ENCODE measurements at places on chromosomes 5 and 9.

DNA sequence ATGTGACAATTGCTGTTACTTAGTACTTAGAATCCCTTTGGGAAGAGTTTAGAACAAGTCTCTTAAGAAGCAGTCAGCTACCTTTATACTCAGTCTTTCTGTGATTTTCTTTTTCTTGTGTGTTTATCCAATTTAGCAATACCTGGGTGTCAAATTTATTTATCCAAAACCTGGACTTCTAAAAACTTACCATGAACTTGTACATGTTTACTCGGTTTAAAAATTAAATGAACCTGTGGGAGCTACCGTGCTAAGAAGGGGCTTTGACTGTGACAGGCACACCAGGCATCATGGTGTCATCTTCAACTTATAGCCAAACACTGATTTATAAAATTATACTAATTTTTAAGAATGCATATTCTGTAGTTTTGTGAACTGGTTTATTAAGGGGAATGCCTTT, 96.5 kb downstream of the XRCC4 start:
- DNase-seq: no peak

DNA sequence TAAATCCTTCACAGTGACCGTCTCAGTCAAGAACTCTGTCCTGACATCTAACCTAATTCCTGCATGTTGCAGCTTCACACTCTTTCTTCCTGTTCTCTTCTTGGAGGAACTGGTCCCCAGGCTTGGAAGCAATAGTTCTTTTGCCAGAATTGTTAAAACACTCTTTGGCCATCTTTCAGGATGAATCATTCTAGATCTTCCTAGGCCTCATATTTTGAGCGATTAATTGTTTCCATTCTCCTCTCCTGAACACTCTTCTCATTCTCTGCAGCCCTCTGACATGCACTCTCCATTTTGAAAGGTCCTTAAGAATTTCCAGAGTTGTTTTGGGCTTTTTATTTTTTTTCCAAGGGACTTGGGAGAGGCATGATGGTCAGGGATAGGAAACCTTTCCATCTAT, 85.8 kb downstream of the FAM114A2 start:
- no peak for DNase-seq

DNA sequence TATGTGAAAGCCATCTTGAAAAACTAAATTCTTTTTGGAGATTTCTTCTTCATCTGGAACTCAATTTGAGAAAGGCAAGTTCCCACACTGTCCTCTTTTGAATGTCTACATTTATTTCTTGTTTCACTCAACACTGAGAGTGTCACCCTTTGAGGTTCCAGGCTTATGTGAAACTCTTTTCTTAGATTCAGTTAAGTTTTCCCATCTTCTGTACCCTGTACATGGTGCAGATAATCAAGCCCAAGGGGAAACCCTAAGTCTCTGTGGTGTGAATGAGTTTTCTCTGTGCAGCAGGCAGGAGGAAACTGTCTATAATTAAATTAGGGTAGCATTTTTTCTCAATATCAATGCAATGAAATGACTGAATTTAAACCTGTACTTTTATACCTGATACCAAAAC, 72.3 kb upstream of the PRLR start:
- no peak for DNase-seq

DNA sequence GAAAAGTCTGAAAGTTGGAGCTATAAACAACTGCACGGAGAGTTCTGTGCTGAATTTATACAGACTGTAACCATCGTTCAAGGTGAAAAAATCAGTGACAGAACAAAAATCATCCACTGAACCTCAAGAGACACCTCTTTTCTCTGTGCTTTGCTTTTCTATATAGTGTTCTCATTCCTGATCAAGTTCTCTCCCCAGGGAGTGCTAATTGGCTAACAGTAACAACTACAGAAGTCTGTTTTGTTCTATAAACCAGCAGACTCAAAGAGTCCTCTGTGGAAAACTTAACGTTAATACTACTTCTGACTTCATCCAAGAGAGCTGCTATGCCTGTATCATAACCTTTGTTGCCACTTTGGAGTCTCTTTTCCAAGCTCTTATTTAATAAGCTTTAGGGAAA, 1388.3 kb upstream of the C9orf72 start:
- DNase-seq: no peak

GRCh38 chr9:3361116-3361515, 164.7 kb downstream of the RFX3 start:
- no peak for DNase-seq

DNA sequence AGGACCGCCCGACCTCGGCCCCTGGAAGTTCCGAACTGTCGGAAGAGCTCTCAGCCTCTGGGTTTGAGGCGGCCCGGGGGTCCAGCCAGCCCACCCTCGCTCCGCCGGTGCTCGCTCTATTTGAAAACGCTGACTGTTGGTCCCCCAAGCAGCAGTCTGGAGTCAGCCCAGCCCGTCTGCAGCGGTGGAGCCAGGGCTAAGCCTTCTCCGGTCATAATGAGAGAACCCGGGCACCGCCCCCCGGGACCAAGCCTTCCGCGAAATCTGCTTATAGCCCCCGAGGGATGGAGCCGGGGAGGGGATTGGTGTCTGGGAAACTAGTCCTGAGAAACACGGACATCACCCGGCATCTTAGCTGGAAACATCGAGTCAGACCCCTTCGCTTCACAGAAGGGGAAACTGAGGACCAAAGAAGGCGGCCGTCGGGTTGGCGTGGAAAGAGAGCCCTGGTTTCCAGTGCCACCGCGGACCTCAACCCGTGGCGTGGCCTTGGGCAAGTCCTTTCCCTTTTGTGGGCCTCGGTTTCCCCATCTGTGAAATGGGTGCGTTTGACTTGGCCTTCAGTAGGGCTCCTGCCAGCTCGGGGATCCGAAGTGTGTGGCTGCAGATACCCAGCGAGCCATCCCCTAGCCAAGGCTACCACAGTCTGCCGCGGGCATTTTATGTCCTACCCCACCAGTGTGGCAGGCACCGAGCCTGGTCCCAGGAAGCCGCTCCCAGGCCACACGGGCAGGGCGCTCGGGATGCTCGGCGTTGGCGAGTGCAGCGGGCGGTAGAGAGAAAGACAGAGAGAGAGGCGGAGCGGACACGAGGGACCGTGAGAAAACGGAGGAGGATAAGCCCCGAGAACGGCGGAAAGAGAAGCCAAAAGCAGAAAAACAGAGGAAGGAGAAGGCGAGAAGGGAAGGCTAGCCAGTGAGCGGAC, 857 bp downstream of the ADAM19 start:
- peak; percentile 72 for DNase-seq

GRCh38 chr9:136629879-136630661, 32.6 kb upstream of the EGFL7 start:
- peak; percentile 90 for DNase-seq

DNA sequence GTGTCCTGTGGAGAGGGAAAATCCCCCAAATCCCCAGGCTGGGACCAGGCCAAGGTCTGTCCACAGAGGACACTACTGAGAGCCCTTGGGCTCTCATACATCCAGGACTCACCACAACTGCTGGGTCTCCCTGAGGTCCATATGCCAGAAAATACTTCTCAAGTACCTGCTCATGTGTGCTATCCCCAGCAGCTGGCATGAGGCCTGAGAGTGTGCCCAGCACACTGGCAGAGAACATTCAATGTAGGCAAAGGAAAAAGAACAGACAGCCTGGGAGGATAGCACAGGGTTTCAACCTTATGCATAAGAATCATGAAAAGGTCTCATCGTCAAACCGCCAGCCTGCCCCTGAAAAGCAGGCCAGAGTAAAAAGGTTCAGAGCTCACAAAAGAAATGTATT, 154.1 kb upstream of the TAS2R1 start:
- no peak for DNase-seq

DNA sequence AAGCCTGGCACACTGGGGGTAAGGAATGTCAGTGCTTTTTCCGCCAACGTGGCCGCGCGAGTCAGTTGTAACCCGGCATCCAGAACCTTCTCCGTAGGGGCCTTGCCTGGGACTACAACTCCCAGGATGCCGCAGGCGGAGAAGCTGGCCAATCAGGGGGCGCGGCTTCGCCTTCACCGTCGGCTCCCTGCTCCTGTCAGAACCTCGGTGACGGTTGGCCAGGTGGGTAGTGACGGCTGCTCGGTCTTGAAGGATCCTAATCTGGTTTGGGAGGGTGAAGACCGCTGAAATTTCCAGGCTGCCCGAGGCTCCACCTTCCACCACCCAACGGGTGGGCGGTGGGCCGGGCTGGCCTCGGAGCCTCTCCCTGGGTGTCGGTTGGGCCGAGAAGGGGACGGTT, at the start of gene C5orf58:
C5orf58 (plus strand) TSS at position 200 of the 400 bp plus-strand sequence. CDS start 1,992 bp downstream, outside the sequence.
- DNase-seq: no peak

DNA sequence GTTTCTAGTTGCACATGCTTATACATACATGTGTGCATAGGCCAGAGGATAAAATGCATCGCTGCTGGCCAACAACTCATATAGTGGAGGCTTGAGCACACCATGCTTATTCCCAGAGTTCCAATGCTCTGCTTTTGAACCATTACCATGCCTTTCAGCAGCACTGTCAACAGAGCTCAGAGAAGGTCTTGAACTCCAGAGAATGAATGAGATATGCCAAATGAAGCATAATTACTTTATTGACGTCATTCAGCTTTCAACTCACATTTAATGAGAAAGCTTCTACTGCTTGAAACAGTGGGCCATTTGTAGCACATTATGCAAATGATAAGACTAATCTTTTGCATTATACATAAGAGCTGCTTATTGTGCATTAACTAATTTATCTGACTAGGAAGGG, 765.3 kb upstream of the GRAMD2B start:
- DNase-seq: no peak

DNA sequence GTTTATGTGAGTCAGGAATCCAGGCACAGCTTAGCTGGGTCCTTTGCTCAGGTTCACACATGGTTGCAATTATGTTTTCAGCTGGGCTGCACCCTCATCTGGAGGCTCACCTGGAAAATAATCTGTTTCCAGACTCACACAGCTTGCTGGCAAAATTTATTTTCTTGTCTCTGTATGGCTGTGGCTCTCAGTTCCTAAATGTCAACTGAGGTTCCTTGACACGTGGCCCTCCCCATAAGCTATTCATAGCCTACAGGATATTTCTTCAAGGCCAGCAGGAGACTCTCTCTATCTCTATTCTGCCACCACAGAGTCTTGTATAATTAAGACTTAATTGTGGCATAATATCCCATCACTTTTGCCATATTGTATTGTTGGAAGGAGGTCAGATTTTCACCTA, 732.0 kb downstream of the CDH18 start:
- DNase-seq: no peak

DNA sequence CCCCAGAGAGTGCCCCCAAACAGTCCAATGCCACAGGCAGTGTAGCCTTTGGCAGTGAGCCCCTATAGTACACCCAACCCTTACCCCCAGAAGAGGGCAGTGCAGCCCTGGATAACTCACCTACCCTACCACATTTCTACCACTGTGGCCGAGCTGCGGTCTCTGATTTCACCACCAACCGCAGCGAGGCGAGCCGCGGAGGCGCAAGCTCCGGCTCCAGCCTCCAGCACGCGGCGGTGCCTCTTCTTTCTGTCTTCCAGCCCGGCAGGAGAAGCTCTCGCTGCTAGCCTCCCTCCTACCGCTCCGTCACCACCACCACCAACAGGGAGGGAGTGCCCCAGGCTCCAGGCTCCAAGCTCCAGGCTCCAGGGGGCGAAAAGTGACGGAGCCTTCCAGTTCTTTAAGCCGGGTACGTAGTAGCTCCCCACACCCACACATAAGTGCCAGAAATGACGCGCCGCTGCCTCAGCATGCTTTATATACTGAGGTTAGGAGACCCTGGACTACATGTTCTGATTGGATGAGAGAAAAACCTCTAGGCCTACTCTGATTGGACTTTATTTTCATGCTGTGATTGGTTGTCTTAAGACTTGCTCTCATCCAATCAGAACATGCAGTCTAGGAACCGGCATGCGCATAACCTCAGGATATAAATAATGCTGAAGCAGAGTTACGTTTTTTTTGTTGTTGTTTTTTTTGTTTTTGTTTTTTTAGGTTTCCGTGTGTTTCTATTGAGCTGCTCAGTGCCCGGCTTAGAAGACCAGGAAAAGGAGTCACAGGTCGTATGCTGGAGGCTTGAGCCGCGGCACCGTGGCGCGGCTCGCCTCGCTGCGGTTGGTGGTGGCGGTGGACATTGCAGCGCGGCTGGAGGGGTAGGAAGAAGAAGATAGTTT, at the start of gene PCAT7:
PCAT7 (plus strand) TSS at position 645 of the 893 bp plus-strand sequence.
- peak; percentile 93 for DNase-seq

- DNase-seq: no peak
Observed at GRCh38 chr5:134813407-134813806, 32.4 kb upstream of the C5orf24 start.

DNA sequence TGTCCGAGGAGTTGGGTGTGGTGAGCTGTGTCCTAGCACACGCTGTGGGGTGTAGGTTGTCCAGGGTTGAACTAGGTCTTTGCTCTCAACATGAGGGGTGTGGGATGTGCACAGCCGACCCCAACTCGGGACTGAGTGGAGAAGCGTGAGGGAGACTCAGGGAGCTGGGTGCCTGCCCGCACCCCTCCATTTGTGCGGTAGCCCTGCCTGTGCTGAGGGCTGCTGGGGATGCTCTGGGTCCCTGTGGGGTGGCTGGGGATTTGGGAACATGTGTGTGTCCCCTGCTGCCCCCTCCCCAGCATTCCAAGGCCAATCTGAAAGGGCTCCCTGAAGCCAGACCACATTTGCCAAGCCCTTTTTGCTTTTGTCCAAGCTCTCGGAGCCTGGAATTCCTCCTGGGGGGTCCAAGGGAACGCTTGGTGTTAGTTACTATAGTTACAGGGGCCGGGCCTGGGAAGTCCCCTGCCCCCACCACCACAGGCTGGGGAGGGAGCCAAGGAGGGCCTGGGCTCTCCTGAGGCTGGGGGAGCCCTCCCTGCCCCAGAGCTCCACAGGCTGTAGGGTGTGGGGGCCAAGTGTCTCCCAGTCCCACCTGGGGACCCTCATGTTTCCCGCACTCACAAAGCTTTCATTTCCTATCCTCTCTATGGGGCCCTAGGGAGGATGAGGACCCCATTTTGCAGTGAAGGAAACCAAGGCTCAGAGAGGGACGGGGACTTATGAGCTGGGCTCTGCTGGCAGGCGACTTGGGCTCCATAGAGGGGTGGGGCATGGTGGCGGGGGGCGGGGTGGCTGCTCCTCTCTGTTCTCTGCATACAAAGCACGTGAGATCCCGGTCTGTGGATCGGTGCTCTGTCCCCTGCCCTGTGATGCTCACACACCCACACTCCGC, 1.1 kb downstream of the CRB2 start:
- peak; percentile 89 for DNase-seq

- DNase-seq: peak; percentile 8
Observed at GRCh38 chr9:4620057-4620765, 41.9 kb upstream of the PLPP6 start.

DNA sequence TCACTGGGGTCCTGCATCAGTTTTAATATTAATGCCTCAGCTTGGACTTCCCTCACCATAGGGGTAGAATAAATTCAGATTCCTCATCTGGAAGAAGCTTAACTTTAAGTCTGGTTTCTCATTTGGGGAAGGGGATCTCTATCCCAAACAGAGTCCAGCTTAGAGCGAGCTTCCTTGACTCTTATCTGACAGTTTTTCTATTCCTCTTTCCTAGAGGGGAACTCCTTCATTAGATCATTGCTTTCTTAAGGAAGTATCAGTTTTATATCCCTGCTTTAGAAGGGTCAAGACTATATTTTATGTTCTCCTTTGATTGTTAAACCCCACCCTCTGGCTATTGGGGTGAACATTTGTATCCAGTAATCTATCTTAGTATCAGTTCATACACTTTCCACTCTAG, 24.2 kb upstream of the CDC42SE2 start:
- DNase-seq: no peak

- DNase-seq: no peak
Observed at GRCh38 chr5:157025093-157025698, 33.7 kb downstream of the HAVCR1 start.
